ENCODE measurements at places on chromosomes 12 and 14. TPM values are rescaled to one million over a fixed set of nuclear protein-coding genes. Genes with fewer than 3 reads are reported as not detected.

DNA sequence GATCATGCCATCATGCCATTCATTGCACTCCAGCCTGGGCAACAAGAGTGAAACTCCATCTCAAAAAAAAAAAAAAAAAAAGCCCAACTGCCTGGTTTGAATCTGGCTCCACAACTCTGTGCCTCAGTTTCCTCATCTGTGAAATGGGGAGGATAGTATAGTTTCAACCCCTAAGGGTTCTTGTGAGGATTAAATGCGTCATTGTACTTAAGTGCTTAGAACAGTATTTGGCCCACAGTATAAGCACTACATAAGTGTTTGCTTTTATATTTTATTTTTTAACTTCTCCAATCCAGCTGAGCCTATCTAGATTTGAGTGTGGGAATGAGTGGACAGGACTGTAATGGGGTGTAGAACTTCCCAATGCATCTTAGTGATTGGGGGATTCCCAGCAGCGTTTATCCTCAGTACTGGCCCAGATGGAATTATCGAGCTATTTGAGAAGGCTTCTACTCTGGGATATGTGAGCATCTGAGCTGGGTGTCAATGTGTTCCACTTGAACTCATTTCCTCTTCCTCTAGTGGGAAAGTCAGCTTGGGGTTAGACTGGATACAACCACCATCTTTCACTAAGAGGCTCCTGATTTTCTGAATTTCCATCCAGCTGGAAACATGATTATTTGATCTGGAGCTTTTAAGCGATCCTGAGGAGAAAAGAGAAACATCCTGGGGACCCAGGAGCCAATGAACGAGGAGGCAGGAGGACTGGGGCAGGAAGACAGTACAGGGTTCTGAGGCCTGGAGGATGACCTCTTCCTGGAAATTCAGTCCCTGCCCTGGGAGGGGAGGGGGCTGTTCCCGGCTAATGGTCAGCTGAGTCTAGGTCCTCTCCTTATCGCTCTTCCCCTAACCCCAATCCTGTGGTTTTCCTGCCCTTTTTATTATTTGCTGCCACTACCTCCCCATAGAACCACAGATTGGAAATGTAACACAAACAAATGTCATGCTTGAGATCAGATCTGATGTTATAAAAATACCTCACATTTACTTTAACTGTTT is 9.3 kb upstream of the ESPL1 start:
- DNase-seq, result no peak

DNA sequence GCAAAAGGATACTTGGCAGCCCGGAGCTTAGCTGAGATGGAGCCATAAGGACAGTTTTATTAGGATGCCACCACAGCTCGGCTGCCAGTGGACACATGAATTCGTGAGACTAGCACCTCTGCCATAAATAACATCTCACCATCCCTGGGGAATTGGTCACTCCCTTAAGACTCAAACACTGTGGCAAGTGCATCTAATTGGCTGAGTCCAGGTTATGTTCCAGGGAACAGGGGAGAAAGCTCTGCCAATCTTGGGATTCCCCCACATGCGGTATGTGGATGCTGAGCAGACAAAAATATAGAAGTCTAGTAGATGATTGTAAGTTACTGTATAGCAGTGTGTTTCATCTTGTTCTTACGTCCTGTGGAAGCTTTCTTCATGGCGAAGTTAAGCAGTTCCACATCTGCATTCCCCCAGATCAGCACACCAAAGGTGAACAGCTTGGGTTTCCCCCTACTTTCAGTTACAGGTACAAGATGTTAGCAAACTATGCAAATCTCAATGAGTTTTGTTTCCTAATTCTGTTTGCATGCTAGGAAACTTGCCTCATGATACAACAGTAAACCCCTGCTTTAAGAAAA is 131.1 kb downstream of the ETV6 start:
- DNase-seq, result no peak

DNA sequence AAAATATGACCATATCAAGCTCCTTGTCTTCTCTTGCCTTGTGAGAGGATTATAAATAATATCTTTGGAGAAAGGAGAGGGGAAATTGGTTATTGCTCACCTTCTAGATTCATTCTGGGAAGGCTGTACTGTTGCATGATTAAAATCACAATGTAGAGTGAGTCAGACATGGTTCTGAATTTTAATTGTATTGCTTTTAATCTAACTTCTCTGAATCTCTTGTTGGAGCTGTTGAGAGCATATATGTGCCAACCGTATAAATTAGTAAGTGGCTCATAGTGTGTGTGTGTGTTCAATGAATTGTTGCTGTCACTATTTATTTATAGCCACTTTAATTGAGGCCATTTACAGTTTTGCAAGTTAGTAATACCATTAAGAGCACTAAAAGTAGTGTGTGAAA is 56.1 kb downstream of the KCNJ8 start:
- DNase-seq, result no peak

The REP15 gene
- 1.0 TPM for polyA plus RNA-seq

All from left renal pelvis (tissue), 4 donors.